Stimulated activated CD4-positive, alpha-beta T cell treated with anti-CD3 and anti-CD28 coated beads, Interleukin-1b, Interleukin-23, amount 100 ng/mL, for 1 hour (primary cell): ENCODE measurements at places on chromosomes 6 and 20.

GRCh38 chr6:142786476-142786875 lies 158.5 kb downstream of the HIVEP2 start:
- DNase-seq, result no peak

GRCh38 chr20:3696745-3697587 lies 15.2 kb upstream of the ADAM33 start:
- no peak for DNase-seq

- DNase-seq, result no peak
These were observed 63.3 kb downstream of the DAAM2 start for GRCh38 chr6:39855356-39855995.

- DNase-seq, result no peak
These were observed 808 bp downstream of the SDC4 start for GRCh38 chr20:45347297-45347935.

DNA sequence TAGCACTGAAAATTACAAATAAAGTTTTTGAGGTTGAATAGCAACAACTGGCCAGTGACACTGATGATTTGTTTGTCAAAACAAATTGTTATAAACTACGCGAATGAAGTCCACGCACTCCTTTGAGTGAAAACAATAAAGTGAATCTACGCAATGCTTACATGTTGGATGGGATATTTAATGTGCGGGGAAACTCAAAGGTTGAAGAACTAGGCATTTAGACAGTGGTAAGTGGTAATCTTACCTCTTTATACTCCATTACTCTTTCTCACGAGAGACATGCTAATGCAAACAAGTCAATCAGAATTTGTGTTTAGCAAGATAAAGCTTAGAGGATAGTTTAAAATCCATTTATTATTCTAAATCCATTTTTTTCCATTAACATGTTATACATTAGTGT lies 606.4 kb downstream of the KHDRBS2 start:
- DNase-seq, result no peak

- no peak for DNase-seq
These were observed 951.1 kb upstream of the ADGRB3 start for GRCh38 chr6:67683960-67684359.

GRCh38 chr20:20761301-20761700 lies 48.9 kb upstream of the RALGAPA2 start:
- DNase-seq, result no peak

DNA sequence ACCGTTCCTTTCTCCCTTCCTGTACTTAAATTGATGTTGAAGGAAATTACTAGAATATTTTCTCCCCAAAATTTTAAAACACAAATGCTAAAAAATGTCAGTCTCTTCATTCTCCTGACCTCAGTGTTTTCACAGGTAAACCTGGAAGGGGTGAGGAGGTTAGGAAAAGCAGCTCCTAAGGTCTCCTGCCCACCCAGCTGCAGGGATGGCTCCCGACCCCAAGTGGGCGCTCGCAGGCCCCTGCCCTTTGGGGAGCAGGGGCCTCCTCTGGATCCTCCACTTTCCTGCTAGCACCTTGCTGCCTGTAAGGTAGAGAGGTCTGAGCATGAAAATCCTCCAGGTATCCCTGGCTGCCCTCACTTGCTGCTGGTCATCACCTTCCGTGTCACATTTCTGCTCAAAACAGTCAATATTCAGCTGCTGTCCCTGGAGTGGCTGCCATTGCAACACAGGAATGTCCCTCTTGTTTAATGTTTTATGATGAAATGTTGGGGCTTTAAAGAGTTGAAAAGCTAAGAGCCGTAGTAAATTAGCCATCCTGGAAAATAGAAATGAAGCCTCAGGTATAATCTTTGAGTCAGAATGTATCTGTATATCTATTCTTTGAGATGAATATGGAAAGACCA lies 10.9 kb upstream of the HSP90AB1 start:
- DNase-seq, result no peak

- DNase-seq, result no peak
These were observed 876.1 kb upstream of the ADGRB3 start for GRCh38 chr6:67759001-67759400.

GRCh38 chr6:16486661-16487060 lies 248.3 kb downstream of the GMPR start:
- DNase-seq, result no peak

DNA sequence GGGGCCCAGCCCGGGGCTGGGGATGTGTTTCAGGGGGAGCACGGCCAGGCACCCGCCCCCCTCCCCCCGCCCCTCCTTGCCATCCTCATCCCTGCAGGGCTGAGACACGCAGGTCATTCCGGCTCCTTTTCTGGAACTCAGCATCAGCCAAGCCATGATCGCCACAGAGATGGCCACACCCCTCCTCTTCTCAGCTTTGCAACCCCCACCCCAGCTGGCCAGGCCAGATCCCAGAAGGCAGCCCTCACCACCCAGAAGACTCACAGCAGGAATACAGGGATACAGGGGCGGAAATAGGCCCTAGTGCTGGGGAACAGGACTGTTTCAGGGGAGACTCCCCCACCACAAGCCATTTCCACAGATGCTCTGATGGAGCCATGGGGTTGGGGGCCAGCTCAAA lies 33.5 kb downstream of the YTHDF1 start:
- no peak for DNase-seq

- no peak for DNase-seq
These were observed 67.6 kb downstream of the B4GALT5 start for GRCh38 chr20:49646126-49646525.

DNA sequence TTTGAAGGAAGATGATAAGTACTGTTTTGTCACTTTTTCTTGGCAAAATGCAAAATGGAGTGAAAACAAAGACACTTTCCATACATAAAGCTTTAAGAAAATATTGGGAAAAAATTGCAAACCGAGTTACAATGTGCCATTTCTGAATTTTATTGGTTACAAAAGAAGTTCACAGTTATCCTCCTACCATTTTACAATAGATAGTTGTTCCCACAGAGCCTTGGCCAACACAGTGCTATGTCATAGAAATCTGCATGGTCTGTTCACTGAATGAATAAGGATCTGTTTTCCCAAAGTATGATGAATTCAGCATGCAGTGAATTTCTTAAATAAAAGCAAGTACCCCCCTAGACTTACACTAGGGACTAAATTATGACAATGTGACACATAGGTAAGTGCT lies 268.2 kb upstream of the POU3F2 start:
- DNase-seq, result no peak

- no peak for DNase-seq
These were observed 193.9 kb downstream of the ESR1 start for GRCh38 chr6:152001408-152001807.

GRCh38 chr6:74439123-74439811 lies 743.3 kb downstream of the CD109 start:
- no peak for DNase-seq

- no peak for DNase-seq
These were observed 6.5 kb downstream of the PPP1R18 start for GRCh38 chr6:30679765-30680535.

DNA sequence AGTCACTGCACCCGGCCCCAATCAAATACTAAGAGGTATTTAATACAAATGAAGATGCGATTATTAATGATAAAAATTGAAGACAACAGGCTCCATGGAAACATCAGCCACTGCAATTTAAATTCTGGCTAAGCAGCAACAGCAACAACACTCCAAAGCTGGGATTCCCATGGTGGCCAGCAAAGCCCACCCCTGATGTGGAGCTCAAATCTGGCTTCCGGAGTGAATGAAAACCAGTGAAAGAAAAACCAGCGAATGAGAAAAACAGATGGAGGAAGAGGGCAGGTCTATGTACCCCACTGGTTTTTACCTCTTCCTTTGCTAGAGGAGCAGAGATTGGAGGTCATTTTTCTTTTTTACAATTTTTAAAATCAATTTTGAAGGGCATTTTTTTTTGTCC lies 135.9 kb upstream of the PDE10A start:
- DNase-seq, result no peak

- no peak for DNase-seq
These were observed 60.1 kb downstream of the SESN1 start for GRCh38 chr6:109034526-109034925.

- DNase-seq, result no peak
These were observed 469 bp upstream of the XRN2 start for GRCh38 chr20:21302664-21303060.

- no peak for DNase-seq
These were observed 29.4 kb upstream of the KIF3B start for GRCh38 chr20:32248043-32248442.

GRCh38 chr6:137827411-137827940 lies 39.6 kb upstream of the TNFAIP3 start:
- DNase-seq, result no peak

- DNase-seq, result no peak
These were observed 880 bp downstream of the ADNP start for GRCh38 chr20:50930139-50930975.

DNA sequence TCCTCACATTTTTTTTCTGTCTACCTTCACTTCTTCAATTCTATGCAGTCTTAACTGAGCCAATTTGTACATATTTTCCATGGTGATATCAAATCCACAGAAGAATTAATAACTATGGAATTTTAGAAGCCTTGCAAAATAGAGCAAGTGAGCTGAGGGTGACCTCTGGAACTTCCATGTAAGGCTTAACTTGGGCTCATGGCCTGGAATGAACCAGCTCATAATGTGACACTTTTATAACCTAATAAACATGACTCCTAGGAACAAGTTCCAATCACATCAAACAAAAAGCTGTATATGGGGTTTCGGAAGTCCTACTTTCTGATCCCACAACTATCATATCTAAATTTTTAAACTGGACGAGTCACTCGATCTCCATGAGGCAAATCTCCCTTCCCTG lies 232.4 kb downstream of the FOXA2 start:
- DNase-seq, result no peak

- no peak for DNase-seq
These were observed 82.7 kb downstream of the TBXT start for GRCh38 chr6:166084951-166085350.

- DNase-seq, result no peak
These were observed 7.5 kb downstream of the BEND6 start for GRCh38 chr6:56962441-56962840.

DNA sequence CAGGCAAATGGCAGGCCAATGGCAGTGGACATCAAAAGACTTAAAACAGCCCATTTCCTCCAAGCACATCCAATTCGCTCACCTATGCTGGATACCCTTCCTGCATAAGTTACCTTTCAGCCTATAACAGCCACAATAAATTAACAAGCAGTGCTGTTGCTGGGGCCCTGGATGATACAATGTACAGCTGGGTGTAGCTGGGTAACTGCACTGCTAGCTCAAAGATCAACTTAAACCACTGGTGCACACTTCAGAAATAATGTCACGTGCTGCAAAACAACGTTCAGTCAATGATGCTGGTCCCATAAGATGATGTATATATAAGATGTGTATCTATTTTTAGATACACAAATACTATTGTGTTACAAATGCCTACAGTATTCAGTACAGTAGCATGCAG lies 13.6 kb downstream of the IL20RA start:
- no peak for DNase-seq

- DNase-seq, result no peak
These were observed 96.3 kb upstream of the AFDN start for GRCh38 chr6:167730441-167730840.

- DNase-seq, result no peak
These were observed 356.3 kb downstream of the HTR1B start for GRCh38 chr6:77106992-77107391.

DNA sequence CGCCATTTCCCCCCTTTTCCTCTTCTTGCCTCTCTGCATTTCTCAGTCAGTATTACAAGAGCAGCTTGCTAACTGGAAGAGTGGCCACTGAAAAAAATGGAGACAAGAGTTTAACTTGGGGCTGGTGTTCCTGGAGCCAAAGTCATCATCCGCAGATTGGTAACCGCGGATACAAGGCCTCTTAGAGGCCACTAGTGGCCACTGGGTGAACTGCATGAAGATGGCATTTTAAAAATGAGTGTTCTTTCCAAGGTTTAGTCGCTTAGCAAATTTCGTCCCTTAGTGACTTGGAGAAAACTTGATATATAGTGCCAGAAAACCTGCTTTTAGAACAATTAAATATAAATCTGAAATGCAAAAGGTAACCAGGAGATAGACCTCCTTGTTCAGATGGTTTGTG lies 4.8 kb downstream of the F13A1 start:
- no peak for DNase-seq

DNA sequence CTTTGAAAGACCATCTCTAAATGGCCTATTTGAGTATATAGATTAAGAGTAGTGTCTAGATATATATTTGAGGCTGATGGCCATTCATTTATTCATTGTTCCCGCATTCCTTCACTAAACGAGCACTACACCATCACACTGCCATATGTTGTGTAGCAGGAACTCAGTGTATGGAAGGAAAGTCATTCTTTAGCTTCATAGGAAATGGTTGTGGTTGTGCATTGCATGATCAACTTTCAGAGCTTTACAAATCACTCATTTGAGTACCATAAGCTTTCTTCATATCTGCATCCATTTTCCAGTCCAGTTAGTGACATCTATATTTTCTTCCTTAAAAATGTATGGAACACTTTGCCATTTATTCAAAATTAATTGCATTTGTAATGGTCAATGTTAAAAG lies 97.9 kb downstream of the ARID1B start:
- no peak for DNase-seq

DNA sequence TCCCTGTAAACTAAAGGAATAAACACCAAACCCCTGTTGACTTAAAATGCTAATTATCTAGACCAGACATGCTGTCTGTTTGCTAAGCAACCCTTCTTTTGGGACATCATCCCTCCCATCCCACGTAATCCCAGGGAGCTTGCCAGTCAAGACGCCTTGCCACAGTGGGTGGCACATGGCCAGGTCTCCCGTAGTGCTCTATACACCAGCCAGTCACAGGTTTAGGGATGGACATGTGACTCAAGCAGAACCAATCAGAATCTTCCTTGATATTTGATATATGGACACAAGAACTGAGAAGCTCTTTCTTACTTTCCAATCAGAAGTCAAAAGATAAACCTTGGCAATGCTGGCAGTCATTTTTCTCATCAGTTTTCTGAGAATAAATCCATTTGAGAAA lies 60.0 kb downstream of the CNKSR3 start:
- no peak for DNase-seq

DNA sequence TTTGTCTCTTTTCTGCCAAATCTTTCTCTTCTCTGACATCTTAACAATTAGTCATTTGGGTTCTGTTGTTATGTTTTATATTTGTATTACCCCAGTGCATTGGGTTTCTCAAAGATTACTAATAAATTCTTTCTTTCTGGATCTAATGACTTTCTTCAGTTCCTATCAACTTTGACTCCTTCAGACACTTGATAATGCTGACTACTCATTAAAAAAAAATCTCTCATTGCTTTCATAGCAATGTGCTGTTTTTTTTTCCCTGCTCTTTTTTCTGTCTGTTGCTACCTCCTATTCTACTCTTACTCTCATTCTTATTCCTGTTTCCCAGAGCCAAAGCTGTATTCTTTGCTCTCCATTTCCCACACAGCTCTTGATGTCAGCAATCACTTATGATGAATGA lies 81.3 kb upstream of the MAP3K7 start:
- no peak for DNase-seq

- no peak for DNase-seq
These were observed 5.1 kb upstream of the ADAM33 start for GRCh38 chr20:3686867-3687321.

DNA sequence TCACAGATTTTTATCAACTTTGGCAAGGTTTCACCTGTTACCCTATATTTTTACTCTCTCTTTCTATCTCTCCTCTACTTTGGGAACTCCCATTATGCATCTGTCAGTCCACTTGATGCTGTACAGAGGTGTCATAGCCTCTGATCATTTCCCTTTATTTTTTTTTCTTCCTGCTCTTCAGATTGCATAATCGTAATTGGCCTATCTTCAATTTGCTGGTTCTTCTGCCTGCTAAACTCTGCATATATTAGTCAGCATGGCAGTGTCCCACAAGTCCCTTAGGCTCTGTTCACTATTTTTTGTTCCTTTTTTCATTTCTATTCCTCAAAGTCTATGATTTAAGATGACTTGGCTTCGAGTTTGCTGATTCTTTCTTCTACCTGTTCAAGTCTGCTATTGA lies 44.7 kb upstream of the MICB start:
- DNase-seq, result no peak
